ENCODE measurements at places on chromosomes 6 and 20. TPM values are rescaled to one million over a fixed set of nuclear protein-coding genes. Genes with fewer than 3 reads are reported as not detected.

Gene CGA
- not detected for total RNA-seq

Gene PPP1R14C
- total RNA-seq: not detected

Gene NT5E
- total RNA-seq: 4.9 TPM

Gene ESF1
- total RNA-seq: 23.1 TPM
